ENCODE measurements at places on chromosomes 3 and 15.
A peak's percentile ranks its signal among the peaks of the same experiment; 100 is the strongest.

DNA sequence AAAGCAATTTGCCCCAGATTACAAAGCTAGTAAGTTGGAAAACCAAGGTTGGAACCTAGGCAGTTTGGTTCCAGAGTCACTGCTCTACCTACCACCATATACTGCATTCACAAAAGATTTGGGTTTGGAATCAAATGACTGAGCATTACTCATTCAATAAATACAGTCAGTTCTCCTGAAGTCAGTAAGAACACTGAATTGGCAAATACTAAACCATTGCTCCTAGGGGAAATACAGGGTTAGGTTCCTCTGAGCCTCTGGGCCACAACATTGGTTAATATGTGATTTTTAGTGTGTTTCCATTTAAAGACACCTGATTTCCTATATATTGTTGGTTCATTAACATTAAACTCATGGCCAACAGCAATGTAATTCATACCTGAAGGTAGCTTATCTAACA, 2.1 kb upstream of the EIF5A2 start:
- no peak for DNase-seq

GRCh38 chr3:9673082-9673481, 23.8 kb downstream of the MTMR14 start:
- no peak for DNase-seq

GRCh38 chr3:25510797-25511196, 82.7 kb downstream of the RARB start:
- DNase-seq = no peak

GRCh38 chr3:11513817-11514135, 129.9 kb downstream of the VGLL4 start:
- DNase-seq = no peak

DNA sequence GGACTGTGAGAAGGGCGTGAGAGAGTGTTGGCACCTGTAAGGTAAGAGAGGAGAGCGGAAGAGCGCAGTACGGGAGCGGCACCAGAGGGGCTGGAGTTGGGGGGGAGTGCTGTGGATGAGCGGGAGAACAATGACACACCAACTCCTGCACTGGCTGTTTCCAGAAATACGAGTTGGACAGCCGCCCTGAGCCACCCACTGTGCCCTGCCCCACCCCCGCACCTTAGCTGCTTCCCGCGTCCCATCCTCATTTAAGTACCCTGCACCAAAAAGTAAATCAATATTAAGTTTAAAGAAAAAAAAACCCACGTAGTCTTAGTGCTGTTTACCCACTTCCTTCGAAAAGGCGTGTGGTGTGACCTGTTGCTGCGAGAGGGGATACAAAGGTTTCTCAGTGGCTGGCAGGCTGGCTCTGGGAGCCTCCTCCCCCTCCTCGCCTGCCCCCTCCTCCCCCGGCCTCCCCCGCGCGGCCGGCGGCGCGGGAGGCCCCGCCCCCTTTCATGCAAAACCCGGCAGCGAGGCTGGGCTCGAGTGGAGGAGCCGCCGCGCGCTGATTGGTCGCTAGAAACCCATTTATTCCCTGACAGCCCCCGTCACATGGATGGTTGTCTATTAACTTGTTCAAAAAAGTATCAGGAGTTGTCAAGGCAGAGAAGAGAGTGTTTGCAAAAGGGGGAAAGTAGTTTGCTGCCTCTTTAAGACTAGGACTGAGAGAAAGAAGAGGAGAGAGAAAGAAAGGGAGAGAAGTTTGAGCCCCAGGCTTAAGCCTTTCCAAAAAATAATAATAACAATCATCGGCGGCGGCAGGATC, at the start of gene SOX2:
TSS of gene SOX2 (plus strand) at position 601 of the 811 bp plus-strand sequence. CDS start 436 bp downstream, outside the sequence.
- peak; percentile 39 for DNase-seq

GRCh38 chr3:29827756-29828155, 546.9 kb downstream of the RBMS3 start:
- no peak for DNase-seq

GRCh38 chr3:141366285-141367037, 1.8 kb upstream of the ZBTB38 start:
- no peak for DNase-seq

DNA sequence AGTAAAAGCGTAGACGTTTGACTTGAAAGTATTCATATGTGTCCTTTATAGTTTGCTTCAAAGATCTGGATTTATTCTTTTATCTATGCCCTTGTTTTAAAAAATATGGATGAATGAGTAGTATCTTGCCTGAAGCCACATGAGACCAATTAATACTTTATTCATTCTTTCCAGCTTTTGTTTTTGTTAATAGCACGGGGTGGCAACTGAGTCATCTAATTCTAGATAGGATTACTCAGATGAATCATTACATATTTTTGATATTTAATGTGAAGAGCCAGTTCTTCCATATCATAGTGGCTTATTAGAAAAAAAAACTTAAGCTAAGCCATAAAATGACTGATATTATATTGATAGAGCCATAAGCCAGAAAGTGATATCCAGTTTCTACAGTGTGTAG, 121.9 kb downstream of the BBX start:
- DNase-seq = no peak

- DNase-seq = no peak
These were observed 57.5 kb upstream of the TMCO5A start for GRCh38 chr15:37876900-37877299.

DNA sequence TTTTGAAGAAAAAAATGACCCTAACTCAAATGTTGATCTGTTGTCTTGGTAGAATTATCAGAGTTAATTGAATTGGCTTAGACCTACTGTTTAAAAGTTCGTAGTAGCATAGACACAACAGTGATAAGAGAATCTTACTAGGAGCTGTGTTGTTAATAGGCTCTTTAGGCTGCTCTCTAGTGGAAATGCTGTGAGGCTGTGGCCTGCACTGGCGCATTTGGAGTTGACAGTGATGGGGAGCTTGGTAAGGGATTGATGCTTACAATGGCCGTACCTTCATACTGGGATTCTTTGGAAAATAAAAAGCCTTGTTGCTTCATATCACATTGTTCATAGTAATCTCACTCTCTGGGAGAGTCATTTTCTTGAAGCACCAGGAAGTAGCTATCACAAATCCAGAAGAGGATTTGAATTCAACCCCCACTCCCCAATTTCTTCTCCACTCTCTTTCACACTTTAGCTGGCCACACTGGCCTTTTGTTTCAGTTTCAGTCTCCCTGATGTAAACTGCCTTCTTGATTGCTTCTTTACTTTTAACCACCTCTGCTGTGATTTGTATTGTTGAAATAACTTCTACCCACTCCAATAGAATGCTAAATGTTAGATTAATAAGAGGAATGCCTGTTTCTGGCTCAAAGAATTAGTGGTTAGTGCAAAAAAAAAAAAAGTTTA, 56.6 kb downstream of the CEP63 start:
- DNase-seq = no peak

GRCh38 chr15:89746386-89746780, 4.7 kb downstream of the MESP1 start:
- no peak for DNase-seq

GRCh38 chr3:21533002-21533401, 218.0 kb downstream of the ZNF385D start:
- no peak for DNase-seq

GRCh38 chr3:12442654-12443501, 41.4 kb upstream of the TSEN2 start:
- DNase-seq = no peak

- DNase-seq = no peak
These were observed 73.4 kb upstream of the HACD2 start for GRCh38 chr3:123658118-123658851.

- no peak for DNase-seq
These were observed 10.0 kb upstream of the EHD4 start for GRCh38 chr15:41982133-41982930.

- no peak for DNase-seq
These were observed 36.9 kb upstream of the RYK start for GRCh38 chr3:134287512-134287911.

DNA sequence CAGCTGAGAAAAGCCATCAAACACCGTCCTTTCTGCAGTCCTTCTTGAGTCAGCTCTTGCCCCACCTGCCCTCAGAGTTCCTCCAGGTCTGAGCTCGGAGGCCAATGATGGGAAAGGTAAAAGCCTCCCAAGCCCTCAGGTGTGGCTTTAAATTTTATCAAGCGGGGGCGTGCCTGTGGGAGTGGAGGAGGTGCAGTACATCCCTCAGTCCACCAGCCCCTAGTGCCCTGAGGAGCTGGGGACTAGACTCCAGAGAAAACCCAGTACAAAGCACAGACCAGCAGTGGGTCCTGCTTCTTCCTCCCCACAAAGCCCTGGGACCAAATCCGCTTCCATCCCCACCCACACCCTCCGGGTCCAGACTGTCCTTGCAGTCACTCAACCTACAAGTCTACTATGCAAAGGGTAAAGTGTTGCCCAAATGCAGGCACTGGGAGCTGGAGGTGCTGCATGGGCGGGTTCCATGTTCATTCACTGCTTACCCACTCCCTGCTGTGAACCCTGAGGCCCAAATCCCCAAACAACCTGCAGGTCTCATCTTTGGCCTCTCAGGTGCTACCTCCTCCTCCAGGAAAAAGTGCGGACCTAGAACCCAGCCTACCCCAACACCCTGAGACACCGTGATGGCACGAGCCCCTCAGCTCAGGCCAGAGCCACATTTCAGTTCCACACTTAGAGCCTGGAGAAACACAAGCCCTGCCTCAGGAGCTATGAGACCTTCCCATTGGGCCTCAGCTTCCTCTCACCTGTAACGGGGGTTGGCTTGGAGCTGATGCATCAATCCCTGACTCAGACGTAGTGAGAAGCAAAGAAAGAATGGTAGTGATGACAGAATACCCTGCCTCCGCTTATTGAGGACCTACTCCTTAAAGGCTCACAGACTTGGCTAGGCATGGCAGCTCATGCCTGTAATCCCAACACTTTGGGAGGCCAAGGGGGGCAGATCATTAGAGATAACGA, 2.4 kb downstream of the PFKFB4 start:
- DNase-seq = no peak

- no peak for DNase-seq
These were observed 239.8 kb upstream of the AGTR1 start for GRCh38 chr3:148457886-148458285.

DNA sequence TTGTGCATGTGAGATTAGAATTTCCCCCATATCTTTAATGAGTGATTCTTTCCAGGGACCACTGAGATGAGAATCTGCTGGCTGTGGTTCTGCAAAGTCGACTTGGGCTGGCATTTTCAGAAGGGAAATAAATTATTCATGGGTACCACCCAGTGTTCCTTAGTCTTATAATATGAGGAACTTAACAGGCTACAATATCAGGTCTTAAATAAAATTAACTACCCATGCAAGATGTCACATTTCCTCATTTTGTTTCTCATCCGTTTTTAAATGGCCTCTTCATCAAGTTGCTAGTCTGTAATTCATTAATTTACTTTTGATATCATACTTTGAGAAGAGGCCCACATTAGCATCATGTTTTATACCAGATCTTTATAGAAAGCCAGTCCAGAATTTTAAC, 58.3 kb upstream of the SKOR1 start:
- DNase-seq = no peak

GRCh38 chr3:157589211-157589610, 86.0 kb upstream of the VEPH1 start:
- no peak for DNase-seq

GRCh38 chr3:52779011-52779836, 1.8 kb downstream of the ITIH1 start:
- DNase-seq = no peak

DNA sequence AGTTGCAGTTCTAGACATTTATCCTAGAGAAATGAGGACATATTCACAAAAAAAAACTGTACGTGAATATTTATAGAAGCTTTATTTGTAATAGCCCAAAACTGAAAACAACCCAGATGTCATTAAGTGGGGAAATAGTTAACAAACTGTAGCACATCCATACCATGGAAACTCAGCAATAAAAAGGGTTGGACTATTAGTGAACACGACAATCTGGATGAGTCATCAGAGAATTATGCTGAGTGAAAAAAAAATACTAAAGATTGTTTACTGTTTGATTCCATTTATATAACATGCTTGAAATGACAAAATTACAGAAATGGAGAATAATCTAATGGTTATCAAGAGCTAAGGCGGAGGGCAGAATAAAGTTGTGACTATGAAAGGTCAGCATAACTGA, 59.5 kb downstream of the CPA3 start:
- DNase-seq = no peak

DNA sequence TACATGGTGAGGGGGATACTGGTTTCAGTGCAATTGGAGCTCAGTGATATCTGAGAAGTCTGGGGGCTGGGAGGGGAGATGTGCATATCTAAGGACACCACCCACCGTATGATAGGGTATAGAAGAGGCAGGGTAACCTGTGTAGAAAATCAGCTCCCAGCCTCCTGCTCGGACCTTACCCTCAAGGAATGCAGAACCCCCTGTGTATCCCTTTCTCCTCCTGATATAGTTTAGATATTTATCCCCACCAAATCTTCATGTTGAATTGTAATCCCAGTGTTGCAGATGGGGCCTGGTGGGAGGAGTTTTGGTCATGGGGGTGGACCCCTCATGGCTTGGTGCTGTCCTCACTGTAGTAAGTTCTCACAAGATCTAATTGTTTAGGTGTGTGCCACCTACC, 48.2 kb upstream of the GATA2 start:
- DNase-seq = no peak

DNA sequence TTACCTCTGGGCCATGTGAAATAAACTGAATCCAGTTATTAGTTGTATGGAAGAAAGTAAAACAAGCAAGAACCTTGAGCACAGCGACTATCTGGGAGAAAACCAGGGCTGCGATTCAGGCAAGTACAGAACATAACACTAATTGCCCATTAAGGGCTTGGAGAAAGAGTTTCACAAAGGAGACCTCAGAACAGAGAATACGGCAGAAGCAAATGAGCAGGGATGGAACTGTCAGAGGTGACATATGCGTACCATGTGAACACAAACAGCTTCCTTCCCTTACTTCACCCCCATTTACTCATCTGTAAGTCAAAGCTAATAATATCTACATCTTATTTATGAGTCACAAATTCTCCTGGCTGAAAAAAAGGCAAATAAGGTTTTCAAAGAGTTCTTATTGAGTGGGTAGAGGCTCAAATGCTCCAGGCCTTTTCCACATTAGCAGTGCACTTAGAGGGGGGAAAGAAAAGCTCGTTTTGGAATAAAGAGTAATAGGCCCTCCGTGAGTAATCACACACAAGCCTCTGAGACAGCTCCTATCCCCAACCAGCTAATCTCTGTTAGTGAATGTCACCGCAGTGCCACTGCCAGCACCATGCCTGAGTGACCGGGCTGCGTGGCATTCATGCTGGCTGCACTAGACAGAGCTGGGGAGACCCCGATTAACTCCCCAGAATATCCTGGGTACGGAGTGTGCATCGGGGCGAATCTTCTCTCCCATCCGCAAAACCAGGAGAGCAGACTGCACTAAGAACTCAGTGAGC, 2.6 kb downstream of the PCSK6 start:
- DNase-seq = no peak

GRCh38 chr3:192916371-192917027, 1.2 kb downstream of the MB21D2 start:
- DNase-seq = no peak

DNA sequence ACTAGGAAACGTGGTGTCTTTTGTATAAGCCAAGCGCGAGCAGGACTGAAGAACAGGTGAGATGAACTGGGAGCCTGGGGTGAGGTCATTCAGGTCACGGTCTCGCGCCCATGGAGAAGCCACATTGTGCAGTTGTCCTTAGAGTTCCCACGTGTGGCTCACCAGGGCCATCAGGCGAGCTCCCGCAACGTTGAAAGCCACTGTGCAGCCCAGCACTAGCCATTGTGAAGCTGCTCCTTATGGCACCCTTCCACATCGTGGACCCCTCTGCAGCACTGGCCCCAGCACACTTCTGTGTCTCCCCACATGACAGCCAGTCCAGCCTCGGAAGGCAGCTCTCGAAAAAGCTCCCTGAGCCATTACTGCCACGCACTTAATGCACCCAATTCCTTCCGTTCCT, 7.6 kb upstream of the APBA2 start:
- DNase-seq = no peak

Measured in NCI-H524 treated with DMSO at 0.1 percent for 48 hours (cell line).